ENCODE measurements at places on chromosomes 5 and 9.

- no peak for DNase-seq
Measured at GRCh38 chr5:124599028-124599973, 147.1 kb downstream of the ZNF608 start.

DNA sequence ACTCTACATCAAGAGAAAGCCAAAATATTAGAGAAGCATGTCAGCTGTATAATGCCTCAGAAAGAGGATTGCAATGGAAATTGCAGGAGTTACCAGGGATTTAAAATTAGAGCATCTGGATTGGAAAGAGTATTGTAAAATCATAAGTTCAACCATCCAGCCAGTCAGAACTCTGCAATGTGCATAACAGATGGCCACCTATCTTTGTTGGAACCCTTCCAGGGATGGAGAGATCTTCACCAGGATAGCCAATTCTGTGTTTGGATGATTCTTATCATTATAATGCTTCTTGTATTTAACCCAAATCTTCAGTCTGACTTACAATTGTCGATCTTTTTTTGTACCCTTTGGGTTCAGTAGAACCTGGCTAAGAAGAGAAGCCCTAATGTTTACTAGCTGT is 164.4 kb downstream of the TLR4 start:
- no peak for DNase-seq

- DNase-seq, result no peak
Measured at GRCh38 chr5:28543473-28544098, 1505.2 kb upstream of the CDH9 start.

GRCh38 chr5:152270096-152270495 is 135.0 kb downstream of the NMUR2 start:
- DNase-seq, result no peak

GRCh38 chr5:159040181-159040580 is 59.5 kb downstream of the EBF1 start:
- DNase-seq, result no peak

DNA sequence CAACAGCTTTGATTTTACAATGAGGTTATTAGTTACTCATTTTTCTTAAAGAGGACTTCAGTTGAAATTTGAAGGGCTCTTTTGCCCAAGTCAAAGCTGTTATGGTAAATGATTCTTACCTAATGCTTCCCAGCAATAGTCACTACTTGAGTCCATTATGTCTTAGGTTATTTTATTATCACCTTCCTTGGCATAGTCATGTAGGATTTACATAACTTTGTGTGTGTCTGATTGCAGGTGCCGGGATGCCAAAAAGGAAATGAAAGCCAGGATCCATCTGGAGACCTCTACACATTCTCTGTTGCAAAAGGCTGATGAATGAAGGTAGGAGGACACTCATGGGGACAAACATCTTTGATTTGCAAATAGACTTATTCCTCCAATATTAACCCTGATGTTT is 38.8 kb upstream of the PLPPR1 start:
- DNase-seq, result no peak

- DNase-seq, result no peak
Measured at GRCh38 chr5:131647048-131647769, 12.2 kb upstream of the RAPGEF6 start.

DNA sequence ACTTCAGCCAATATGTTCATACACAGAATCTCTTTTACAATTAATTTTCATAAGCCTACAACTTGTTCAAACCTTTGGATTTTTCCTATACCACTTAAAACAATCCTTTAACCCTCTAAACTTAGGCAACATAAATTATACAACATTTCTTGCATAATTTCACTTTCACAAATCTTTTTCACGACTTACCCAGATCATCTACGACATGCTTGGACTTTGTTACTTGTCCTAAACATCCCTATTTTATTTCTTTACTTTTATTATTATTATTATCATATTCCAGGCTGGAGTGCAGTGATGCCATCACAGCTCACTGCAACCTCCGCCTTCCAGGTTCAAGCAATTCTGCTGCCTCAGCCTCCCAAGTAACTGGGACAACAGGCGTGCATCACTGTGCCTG is 68.0 kb downstream of the CACNA1B start:
- no peak for DNase-seq

DNA sequence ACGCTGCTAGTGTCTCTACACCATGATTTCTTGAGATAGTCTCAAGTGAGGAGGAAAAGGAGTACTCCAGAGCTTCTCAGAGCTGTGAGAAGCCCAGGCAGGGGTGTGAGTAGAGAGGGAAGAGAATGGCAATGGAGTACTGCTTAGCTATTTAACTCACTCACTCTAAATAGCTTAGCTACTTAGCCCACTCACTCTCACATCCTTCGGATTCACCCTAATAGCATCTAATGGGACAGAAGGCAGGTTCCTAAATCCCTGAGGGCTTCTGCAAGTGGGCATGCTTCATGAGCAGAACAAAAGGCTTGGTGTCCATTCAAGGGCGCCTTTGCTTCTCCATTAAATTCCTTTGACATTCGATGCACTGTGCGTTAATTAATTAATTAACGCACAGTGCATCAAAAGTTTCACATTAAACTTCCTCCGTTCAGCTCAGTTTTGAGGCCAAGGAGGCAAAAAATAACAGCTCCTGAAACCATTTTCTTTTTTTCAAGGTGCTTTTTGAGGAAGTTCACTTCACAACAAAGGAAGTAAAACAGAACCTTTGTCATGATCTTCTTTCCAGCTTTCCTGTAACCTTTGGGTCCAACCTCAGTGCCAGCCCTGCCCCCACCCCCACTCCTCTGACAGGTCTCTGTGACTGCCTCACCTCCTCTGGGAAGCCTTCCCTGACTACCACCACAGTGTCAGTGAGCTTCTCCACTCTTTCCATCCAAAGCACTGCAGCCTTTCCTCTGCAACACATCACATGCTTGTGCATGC is 294.0 kb downstream of the SEC61B start:
- DNase-seq, result no peak

DNA sequence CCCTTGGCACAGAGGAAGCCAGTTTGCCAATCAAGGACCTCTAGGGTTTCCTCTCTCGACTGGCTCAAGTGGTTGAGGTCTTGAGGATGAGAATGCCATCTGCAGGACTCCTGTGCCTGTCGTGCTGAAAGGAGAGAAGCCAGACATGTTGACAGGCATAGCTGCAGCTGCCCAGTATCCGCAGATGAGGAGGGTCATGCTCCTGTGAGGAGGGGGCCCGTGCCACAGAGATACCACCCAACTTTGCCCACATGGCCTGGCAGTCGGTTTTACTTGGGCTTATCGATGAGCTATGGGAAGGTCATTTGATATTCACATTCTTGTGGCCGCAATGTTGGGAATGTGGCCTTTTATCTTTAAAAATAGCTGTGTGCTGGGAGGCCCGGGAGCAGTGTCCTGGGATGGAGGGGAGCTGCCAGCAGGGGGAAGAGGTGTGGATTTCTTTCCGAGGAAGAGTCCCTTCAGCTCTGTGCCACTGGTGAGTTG is 17.4 kb downstream of the FRMPD1 start:
- DNase-seq, result no peak

GRCh38 chr5:120790339-120790738 is 326.2 kb downstream of the PRR16 start:
- no peak for DNase-seq

DNA sequence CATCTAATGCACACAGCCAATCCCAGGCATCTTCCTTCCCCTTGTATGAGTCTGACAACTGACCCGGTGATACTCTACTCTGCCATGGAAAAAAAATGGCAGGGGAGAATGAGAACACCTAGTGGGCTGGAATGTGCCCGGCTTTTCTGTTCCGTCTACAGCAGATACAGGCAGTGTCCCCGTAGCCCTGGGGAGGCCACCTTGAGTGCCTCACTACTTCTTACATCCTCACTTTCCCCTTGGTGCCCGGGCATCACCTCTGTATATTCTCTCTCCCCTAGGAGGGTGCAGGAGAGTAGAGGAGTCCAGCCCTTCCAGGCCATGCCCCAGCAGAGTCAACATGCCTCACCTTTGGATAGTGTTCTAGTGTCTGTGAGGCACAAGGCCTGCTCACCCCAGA is 56.2 kb downstream of the SYK start:
- no peak for DNase-seq

GRCh38 chr9:134293031-134293521 is 33.2 kb upstream of the RXRA start:
- DNase-seq, result no peak

DNA sequence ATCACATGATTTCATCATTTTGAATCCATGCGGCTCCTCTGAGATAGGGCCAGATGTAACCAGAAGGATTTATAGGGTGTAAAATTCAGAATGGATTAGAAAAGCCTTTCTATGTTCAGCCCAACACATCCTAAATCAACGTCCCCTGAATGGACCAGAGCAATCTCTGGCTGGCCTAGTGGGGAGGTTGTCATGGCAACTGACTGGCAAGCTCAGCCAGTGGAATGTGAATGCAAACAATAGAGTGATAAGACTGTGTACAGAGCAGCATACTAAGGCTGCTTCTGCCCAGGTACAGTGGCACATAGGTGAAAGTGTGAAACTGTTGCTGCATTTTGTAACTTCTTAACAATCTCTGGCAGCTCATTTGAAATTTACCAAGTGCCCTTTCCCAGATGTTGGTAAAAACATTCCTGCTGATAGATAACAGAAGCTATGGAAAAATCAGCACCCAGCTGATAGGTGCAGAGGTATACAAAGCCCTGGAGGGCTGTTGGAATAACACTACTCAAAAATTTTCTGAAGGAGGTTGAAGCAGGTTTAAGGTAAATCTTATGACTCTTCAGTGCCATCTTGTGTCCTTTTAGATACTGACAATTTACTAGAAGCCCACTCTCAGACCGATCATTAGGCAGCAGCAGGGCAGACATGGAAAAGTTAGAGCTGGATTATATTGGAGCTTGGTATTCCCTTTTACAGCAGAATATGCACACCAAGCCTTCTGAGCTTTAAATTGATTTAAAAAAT is 267.2 kb downstream of the RAB3C start:
- DNase-seq, result no peak

- no peak for DNase-seq
Measured at GRCh38 chr5:178757049-178757809, 26.8 kb upstream of the ZNF354A start.

GRCh38 chr5:62977661-62978060 is 399.0 kb downstream of the LRRC70 start:
- no peak for DNase-seq

GRCh38 chr5:72265032-72265877 is 54.8 kb downstream of the MRPS27 start:
- DNase-seq, result no peak

Measured in stimulated activated CD4-positive, alpha-beta T cell treated with anti-CD3 and anti-CD28 coated beads, Interleukin-1b, Interleukin-23, amount 100 ng/mL, for 24 hours (primary cell).